ENCODE measurements at places on chromosomes 1 and 21.

DNA sequence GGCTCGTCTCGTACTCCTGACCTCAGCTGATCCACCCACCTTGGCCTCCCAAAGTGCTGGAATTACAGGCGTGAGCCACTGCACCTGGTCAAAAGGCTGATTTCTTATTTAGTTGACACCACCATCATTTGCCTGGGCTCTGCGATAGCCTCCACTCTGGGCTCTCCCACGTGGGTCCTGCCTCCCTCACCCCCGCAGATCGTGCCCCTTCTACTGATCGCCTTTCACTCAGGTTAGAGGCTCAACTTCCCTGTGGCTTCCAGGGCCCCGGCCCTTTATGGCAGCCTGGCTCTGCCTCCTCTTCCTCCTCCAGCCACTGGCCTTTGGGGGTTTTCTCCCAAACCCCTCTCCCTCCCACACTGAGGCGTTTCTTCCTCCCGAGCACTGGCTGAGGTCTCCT is 2.5 kb upstream of the MFAP2 start:
- no peak for DNase-seq

GRCh38 chr1:157284451-157284850 is 146.3 kb upstream of the ETV3 start:
- DNase-seq: no peak

DNA sequence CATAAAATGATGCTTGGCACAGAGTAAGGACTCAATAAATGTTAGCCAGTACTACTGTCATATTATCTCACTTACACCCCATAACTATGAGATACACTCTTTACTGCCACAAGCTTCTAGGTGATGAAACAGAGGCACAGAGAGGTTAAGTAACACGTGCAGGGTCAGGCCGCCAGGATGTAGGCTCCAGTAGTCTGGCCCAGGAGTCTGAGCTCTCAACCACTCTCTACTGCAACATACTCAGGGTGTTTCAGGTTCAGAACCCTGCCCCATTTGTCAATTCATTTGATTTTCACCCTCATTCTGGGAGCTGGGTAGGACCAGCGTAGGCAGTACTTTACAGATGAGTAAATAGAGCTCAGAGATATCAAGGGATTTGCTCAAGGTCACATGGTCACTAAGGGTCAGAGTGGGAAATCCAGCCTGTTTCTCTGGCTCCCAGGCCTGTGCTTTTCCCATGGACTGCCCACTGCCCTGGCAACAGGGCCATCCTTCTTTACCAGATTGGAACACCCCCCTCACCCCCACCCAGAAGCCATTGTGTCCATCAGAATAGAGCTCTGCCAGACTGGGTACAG is 21.2 kb downstream of the IQGAP3 start:
- DNase-seq: no peak

DNA sequence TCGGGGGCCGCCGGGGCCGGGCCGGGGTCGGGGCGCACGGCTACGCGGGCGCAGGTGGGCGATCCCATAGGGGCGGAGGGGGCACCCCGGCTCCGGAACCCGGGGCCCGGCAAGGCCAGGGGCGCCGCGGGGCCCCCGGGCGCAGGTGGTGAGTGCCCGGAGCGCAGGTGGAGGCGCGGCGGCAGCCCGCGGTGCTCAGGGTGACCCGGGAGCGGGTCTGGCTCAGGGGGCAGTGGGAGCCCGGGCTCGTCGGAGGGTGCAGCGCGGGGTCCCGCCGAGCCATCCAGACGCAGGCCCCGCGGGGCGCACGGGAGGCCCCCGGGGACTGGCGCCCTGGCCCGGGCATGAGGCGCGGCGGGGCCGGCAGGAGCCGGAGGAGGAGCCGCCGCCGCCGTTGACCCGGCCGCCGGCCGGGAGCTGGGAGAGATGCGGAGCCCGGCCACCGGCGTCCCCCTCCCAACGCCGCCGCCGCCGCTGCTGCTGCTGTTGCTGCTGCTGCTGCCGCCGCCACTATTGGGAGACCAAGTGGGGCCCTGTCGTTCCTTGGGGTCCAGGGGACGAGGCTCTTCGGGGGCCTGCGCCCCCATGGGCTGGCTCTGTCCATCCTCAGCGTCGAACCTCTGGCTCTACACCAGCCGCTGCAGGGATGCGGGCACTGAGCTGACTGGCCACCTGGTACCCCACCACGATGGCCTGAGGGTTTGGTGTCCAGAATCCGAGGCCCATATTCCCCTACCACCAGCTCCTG is 489 bp downstream of the CELSR2 start:
- DNase-seq: no peak

DNA sequence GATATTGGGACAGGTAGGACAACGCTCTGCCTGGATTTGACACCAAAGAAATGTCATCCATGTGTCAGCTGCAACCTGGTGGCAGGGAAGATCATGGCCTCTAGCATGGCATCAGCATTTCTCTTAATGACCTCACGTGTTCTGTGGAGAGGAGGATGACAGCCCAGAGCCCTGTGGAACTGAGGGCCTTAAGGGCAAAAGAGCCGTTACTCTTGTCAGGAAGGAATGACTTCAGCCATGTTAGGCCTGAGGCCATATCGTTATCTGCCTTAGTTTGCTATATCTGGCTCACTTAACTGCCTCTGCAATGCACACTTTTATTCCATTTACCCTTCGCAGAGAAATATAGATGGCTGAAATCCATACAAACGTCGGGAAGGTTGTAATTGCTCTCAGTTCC is 83.2 kb upstream of the PBX1 start:
- DNase-seq: no peak

DNA sequence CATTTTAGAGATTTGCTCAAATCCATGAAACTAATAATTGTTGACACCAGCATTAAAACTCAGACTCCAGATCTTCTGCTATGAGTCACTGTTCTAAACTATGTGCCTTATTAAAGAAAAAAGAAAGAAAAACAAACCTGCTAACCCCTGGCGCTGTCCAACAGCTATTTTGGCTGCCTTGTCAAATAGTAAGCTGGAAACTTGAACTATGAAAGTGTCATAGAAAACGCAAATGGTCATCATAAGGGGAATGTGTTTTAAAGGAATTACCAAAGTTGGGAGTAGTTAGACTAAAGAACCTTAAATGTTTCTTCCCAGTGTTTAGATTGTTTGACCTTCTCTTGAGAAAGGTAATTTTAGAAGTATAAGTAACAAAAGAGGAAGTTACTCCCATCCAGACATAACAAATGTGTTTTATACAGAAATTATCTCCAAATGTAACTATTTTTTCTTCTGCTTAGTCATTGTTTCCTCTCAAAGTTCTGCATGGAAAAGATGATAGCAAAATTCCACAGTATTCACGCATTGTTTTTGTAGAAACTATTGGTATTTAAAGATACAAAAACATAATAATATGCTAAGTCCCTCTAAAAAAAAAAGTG is 272.4 kb downstream of the TPR start:
- no peak for DNase-seq

DNA sequence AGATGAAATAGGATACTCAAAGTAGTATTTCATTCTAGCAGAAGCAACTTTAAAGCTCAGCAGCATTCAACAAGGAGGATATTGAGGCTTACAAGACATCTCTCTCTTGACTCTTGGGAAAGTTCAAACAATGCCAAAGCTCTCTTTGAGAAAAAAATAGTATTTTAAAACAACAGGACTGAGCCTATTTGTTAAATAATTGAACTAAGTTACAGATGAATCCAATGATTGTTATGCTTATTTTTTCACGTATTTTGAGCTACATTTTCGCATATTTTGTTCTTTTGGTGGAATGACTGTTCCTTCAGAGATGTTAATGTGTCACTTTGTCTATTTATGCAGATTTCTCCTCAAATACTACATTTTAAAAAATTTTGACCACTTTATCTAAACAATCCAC is 200.7 kb downstream of the KCTD3 start:
- no peak for DNase-seq

Data from activated CD8-positive, alpha-beta memory T cell treated with anti-CD3 and anti-CD28 coated beads for 4 hours (primary cell).